Activated naive CD4-positive, alpha-beta T cell treated with Interleukin-2 at 50 U/mL for 16 hours (primary cell): ENCODE measurements at places on chromosomes 1 and 21.

DNA sequence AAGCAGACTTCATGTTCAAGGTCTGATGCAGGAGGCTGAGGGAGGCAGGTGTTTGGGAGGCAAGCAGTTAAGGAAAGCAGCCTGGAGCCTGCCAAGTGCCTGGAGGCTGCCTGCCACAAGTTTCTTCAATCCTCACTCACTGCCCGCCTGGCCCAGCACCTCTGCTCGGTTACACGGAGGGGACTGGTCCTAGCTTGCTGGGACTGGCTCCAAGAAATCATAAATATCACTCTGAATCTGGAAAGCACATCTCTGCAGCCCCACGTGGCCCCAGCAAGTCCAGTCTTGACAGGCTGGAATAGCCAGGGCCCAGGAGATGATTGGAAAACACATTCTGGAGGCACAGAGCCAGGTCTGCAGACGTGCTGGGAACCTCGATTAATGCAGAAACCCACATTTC lies 83.9 kb downstream of the BCAR3 start:
- no peak for DNase-seq

- DNase-seq = peak; percentile 22
Observed at GRCh38 chr1:37477946-37478345, 3.6 kb downstream of the ZC3H12A start.

GRCh38 chr1:204495078-204495753 lies 611 bp upstream of the PIK3C2B start:
- DNase-seq = no peak

DNA sequence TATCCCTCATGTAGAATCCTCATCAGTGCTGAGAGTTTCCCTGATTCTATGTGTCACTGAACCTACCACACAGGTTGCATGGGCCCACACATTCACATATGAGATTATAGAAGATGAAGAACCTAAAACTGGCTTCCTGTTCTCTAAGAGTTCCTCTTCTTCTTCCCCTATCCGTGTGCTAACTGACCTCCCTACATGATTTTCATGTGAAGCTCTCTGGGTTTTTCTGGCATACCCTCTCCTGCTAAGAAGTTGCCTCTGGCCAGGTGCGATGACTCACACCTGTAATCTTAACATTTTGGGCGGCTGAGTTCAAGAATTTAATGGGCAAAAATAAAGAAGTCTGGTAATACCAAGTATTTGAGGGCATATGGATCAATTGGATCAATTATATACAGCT lies 5.5 kb upstream of the CD244 start:
- no peak for DNase-seq

- no peak for DNase-seq
Observed at GRCh38 chr1:193348091-193348768, 161.8 kb upstream of the B3GALT2 start.

- no peak for DNase-seq
Observed at GRCh38 chr1:216186816-216187215, 236.4 kb downstream of the USH2A start.

DNA sequence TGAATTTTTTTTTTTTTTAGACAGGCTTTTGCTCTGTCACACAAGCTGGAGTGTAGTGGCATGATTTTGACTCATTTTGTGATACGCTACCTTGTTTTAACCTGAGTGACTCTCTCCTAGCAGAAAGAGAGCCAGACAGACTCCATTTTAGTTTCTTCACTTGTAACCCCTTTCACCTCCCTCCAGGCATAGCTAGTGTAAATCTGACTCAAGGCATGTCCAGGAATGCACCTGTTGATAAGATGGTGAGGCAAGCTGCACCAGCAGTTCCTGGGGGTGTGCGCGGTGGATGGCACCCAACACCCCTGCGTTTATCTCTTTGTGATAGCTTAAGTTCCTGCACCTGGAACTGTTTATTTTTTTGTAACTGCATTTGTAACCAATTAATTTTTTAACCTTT lies 4.7 kb upstream of the PHACTR4 start:
- no peak for DNase-seq

DNA sequence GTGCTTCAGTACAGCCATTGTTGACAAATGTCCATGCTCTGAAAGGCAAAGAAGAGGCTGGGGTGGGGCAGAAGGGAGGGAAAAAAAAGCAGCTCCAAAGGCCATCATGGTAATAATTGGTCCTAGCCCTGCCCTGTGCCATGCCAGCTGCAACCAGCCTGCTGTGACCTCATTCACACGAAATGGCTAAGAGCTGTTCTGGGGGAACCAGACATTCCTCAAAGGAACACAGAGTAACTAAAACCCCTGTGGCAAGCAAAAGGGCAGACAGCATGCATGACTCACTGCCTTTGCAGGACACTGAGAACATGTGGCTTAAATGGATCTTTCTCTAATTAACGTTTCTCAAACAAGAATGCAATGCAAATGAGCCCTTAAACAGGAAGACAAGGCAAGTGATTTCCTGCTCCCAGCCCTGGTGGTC lies 42.3 kb downstream of the STYXL2 start:
- no peak for DNase-seq

- no peak for DNase-seq
Observed at GRCh38 chr1:77966291-77966690, 12.6 kb downstream of the FUBP1 start.

DNA sequence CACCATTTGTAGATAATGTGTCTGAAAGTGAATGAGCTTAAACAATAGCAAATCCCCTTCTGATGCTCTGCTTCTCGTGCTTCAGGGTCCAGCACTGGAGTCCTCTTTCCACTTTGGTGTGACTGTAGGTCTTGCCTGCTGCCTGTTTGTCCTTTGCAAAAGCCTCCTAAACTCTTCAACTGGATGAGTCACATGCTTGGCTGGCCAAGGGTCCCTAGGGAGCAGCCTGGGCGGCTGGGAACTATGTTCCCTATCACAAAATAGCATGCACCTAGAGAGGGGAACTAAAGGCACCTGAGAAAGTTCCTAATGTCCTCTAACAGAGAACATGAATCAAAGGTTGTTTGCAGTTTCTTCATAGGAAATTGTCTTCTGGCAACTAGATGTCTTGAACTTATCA lies 607.2 kb upstream of the PLXNA2 start:
- DNase-seq = no peak

GRCh38 chr1:158017800-158018595 lies 24.6 kb downstream of the KIRREL1 start:
- no peak for DNase-seq

- no peak for DNase-seq
Observed at GRCh38 chr1:145995148-145995881, 1.1 kb downstream of the TXNIP start.

- no peak for DNase-seq
Observed at GRCh38 chr1:43284546-43285110, 753 bp downstream of the C1orf210 start.

- DNase-seq = no peak
Observed at GRCh38 chr1:206834711-206835110, 30.7 kb upstream of the IL20 start.

- peak; percentile 28 for DNase-seq
Observed at GRCh38 chr1:236395947-236396664, 2.0 kb downstream of the EDARADD start.

GRCh38 chr1:165073185-165074007 lies 283.1 kb downstream of the LMX1A start:
- DNase-seq = no peak

DNA sequence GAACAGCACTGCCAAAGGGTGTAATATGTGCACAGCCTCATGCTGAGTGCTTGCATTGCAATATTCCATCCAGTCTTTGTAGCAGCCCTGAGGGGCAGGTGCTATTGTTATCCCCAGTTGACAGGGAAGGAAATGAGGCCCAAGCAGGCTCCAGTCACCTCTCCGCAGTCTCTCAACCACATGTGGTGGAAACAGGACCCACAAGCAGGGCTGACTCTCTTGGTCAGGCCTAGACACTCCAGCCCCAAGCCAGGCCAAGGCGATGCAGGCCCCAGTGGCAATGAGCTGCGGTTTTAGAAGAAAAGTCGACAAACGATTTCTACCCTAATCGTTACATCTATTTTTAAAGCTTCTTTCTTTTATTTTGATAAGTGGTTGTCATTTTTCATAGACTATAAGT lies 52.6 kb upstream of the GADD45A start:
- no peak for DNase-seq

- peak; percentile 42 for DNase-seq
Observed at GRCh38 chr1:59020151-59020997, 236.5 kb upstream of the JUN start.

DNA sequence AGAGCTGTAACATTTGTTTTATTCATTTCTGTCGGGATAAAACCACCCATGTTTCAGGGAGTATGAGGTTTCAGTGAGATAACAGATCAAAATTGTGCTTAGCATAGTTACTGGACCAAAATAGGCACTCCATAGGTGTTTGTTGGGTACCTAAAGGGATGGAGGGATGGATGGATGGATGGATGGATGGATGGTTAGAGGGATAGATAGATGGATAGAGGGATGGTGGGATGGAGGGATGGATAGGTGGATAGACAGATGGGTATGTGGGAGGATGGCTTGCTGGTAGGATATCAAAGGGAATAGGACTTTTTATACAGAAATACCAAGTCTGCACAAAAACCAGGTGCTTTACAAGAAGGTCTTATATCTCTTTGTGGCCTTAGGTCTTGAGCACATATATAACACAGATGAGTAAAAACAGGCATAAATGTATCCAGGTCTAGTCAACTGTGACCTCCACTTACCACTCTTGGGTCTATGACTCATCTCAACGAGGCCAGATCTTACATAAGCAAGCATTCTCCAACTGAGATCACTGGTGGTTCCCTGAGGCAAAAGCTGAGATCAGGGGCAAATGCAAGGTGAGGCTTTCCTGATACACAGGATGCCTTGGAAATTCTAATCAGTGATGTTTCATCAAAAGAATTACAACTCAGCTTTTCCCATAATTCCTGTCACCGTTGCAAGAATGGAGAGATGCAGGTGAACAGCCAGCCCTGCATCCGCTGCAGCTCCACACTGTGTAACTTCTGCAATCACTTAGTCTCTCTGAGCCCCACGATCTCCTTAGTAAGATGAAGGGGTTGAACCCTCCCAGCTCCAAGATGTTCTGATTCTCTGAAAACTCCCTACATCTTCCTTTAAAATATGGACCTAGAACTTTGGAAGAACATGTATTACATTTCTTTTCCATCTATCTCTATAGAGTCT lies 32.0 kb downstream of the PTAFR start:
- DNase-seq = peak; percentile 13

DNA sequence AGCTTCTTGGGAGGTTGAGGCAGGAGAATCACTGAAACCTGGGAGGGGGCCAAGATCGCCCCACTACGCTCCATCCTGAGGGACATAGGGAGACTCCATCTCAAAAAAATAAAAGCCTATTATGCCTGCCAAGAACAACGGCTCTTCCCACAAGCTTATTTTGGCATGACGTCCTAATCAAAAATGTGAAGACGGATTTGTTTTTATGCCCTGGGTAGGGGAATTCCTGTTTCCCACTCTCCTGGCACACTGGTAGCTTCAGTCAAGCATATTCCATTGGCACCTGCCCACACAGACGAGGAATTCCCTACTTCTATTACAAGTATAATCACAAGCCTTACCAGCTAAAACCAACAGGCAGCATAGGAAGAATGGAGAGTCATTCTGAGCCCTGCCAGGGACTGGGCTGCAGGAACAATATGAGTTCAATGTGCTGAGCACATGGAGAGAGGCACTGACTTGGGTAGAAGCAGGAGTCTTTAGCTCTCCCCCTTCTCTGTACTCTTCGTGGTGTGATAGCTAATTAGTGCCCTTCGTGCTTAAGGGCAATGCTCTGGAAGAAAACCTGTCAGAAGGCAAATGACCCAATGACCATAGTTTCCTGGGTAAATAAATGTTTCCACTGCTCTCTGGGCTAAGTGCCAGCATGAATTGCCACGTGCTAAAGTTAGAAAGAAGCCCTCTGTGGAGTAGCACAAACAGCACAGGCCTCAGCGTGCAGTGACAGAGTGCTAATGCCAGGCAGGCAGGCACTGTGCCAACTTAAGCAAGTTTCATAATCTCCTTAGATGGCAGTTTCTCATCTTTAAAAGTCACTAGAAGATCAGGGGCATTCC lies 16.8 kb downstream of the TNFSF4 start:
- DNase-seq = no peak
